ENCODE measurements at places on chromosomes 2 and 18.

- no peak for DNase-seq
Measured at GRCh38 chr18:21853775-21854552, 113.4 kb downstream of the MIB1 start.

GRCh38 chr2:161104054-161104553 lies 56.1 kb upstream of the TANK start:
- DNase-seq: no peak

DNA sequence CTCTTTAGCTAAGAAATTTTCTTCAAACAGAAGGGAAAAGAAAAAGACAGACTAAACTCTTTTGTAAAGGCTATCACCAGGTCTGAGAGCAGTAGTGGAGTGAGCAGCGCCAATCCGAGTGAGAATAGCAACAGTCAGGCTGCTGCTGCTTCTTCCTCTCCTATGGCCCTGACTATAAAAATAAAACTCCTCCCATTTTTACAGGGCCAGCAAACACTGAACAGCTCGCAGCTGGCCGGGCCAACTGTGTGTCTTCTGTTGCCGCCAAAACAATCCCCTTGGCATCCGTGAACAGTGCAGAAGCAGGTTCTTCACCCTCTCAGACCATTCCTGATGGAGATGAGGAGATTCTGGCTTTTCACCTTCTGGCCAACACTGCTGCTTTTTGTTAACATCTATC lies 124.5 kb downstream of the CNTNAP5 start:
- no peak for DNase-seq

- DNase-seq: no peak
Measured at GRCh38 chr2:241432824-241433448, 75.4 kb downstream of the STK25 start.

- DNase-seq: peak; percentile 15
Measured at GRCh38 chr2:85436836-85437487, 18.4 kb downstream of the SH2D6 start.

- peak; percentile 26 for DNase-seq
Measured at GRCh38 chr2:237600205-237600846, 9.8 kb upstream of the RAB17 start.

DNA sequence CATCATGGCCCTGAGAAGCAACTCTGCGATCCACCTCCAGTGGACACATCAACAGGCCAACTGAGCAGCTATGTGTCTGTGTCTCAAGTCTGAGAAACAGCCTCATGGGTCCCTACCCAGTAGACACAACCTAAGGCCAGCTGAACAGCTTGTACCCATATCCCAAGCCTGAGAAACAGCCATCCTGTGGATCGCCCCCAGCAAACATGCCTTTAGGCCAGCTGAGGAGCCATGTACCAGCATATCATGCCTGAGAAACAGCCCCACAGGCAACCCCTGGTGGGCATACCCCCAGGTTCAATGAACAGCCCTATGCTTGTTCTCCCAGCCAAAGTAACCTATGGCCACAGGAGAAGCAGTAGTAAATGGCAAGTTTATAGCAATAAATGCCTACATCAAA lies 126.7 kb upstream of the OTX1 start:
- DNase-seq: no peak

DNA sequence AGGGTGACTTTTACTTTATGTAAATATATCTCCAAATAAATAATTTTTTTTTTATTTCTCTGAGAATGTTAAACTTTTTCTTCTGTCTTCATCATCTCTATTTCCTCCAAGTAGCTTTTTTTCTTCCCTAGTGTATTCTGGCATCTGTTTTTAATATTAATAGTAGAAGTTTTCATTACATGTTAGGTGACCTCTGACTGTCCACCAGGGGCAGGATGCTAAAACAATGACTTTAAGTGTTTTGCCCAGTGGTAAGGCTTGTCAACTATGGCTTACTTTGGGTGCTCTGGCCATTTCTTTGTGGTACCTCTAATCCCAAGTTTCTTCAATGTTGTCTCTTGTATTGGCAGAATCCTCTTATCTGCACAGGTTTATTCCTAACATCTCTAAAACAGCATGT lies 127.1 kb downstream of the SRBD1 start:
- no peak for DNase-seq

GRCh38 chr2:10253596-10254372 lies 48.9 kb upstream of the HPCAL1 start:
- no peak for DNase-seq

- no peak for DNase-seq
Measured at GRCh38 chr2:241870611-241871537, 1.3 kb downstream of the RTP5 start.

GRCh38 chr18:26356045-26356785 lies 130.0 kb downstream of the TAF4B start:
- DNase-seq: no peak

DNA sequence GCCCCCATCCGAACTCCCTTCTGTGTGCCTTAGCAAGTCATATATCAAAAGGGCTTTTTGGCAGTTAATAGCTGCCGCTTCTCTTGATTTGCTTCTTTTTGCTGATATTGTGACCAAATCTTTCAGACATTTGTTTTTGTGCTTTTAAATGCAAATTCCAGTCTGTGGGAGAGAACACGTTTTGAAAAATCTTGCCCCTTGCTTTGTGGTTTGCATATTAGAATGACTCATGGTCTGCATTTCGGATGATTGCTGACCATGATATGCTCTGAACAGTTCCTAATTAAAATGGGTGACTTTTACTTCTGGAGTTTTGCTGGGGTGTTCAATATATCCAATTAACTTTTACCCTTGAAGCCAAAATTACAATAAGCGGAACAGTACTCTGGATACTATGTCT lies 58.2 kb upstream of the ST6GAL2 start:
- DNase-seq: no peak

DNA sequence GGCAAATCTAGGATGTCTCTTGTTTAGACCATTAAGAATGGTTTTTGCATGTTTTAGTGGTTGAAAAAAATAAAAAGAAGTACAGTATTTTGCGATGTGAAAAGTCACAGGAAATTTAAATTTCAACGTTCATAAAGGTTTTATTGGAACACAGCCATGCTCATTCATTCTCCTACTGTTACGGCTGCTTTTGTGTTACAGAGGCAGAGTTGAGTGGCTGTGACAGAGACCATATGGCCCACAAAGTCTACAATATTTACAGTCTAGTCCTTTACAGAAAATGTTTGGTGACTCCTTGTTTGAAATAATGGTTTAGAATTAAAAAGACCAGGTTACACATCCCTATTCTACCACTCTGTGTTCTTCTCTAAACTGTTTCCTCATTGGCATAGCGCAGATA lies 48.1 kb downstream of the MYOM1 start:
- DNase-seq: no peak

Measured in KBM-7 (cell line).